ENCODE measurements at places on chromosomes 5 and 9.
A peak's percentile ranks its signal among the peaks of the same experiment; 100 is the strongest.

- no peak for DNase-seq
These were observed 147.1 kb downstream of the ENTREP1 start for GRCh38 chr9:69472101-69472620.

GRCh38 chr9:114180696-114181606 lies 25.6 kb downstream of the COL27A1 start:
- DNase-seq = no peak

GRCh38 chr5:166354332-166354731 lies 1937.1 kb upstream of the WWC1 start:
- peak; percentile 52 for DNase-seq

DNA sequence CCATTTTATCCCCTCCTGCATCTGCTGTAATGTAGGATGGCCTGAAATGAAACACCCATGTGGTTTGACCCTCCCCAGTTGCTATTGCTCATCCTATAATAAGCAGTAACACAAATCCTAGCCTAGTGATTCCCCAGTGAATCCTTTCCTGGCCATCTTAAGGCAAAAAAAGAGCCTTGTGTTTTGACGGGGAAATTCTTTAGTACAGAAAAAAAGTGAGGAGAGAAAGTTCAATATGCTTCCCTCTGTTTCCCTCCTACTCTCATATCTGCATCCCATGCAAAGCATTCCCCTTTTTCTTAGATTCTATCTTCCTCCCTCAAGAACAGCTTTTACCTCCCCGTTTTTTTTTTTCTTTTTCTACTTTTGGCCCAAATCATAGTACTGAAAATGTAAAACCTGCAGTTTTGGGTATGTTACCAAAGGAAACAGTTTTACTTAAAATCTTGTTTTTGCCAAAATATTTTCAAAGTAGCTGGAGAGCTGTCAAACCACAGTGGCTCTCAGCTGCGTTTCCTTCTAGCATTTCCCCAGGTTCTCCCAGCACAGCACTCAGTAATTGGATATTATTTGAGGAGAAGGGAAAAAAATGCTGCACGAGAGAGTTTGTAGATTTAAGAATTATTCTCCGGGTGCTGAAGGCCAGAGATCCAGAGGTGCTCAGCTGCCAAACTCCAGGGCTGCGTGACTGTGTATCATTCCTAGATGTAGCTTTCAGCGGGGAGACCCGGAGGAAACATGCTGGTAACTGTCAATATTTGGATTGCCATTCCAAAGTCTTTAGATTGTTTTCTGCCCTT lies 321.4 kb downstream of the NPR3 start:
- no peak for DNase-seq

GRCh38 chr5:11494340-11494739 lies 409.9 kb downstream of the CTNND2 start:
- DNase-seq = peak; percentile 20

DNA sequence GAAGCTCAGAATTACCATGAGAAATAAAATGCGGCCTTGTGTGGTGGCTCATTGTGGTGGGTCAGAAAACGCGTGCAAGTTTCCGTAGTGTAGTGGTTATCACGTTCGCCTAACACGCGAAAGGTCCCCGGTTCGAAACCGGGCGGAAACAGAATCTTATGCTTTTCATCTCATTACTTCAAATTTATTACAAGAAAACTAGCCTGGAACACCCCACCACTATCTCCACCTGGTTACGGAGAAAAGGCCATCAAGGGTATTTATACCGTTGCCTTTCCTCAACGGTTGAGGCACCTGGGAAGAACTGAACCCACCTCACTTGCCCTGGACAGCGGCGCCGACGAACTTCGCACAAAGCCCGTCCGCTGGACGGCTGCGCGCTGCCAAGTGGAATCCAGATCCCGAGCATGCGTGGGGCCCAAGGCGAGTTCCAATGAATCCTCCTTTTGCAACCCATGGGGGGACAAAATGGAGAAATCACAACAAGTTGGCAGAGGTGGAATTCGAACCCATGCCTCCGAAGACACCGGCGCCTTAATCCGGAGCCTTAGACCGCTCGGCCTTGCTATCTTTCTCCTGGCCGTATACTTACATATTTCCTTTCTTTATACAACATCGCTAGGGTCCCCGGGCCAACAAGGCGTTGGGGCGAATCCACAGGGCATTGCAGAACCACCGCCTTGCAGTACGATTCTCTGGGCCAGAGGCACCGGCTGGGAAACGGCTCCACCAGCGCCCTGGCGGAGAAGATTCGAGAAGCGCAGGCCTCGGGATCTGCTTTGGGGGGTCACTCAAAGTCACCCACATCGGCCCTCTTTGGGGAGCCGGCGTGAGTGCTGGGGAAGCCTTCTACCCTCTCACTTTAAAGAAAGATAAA lies 16.9 kb downstream of the OR2V2 start:
- DNase-seq = no peak

DNA sequence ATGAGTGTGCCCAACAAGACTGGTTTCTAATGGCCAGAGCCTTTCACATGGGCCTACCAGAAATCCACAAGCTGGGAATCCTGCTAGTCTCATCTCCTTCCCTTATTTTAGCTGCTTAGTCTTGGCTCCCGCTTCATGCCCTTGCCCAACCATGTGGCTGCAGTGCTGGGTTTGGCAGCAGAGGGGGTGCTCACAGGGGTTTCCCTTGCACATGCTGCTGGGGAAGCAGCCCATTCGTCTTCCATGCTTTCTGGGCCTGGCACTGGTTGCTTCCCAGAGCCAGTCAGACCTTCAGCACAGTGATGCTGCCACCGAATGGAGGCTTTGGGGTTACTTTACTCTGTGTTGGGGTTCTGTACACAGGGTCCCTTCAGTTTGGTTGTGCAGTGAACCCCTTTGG lies 26.3 kb downstream of the SLC46A2 start:
- no peak for DNase-seq

- DNase-seq = no peak
These were observed 203.2 kb upstream of the IRX1 start for GRCh38 chr5:3392306-3392939.

- no peak for DNase-seq
These were observed 819 bp downstream of the LCN2 start for GRCh38 chr9:128149951-128150593.

- DNase-seq = no peak
These were observed 5.9 kb upstream of the LCN1 start for GRCh38 chr9:135515083-135515951.

GRCh38 chr9:114155263-114155994 lies at the start of gene COL27A1:
Gene COL27A1, plus strand, starts transcription at chr9:114155537. Its CDS starts 414 bp downstream, at chr9:114155951.
- peak; percentile 75 for DNase-seq

GRCh38 chr5:115666023-115666422 lies 40.2 kb upstream of the TMED7 start:
- no peak for DNase-seq

- DNase-seq = no peak
These were observed 80.2 kb downstream of the PTPN3 start for GRCh38 chr9:109417585-109418544.

GRCh38 chr9:83656032-83656680 lies 33.2 kb downstream of the IDNK start:
- DNase-seq = no peak

DNA sequence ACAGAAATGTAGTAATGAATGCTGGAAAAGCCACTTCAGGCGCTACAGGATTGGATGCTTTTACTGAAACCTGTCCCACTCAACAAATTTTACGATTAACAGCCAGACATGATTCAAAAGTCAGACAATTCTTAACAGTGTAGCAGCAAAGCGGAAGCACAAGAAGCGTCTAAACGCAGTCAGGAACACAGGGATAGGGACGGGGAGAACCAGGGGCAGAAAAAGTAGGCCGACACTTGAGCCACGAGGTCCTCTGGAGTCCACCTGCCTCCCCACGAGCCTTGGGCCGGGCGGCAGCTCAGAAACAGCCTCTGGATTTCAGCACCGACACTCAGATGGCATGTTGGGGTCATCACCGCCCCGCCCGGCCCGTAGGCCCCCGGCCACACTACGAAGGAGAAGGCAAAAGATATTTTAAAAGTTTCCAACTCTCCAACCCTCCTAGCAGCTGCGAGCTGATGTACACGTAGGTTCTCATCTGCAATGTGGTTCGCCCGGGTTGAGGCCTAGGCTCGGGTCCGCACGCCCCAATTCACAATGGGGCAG lies 615 bp downstream of the RACK1 start:
- no peak for DNase-seq

GRCh38 chr5:73451224-73452130 lies 2.9 kb upstream of the FOXD1 start:
- peak; percentile 57 for DNase-seq

- no peak for DNase-seq
These were observed 44.4 kb downstream of the FEM1C start for GRCh38 chr5:115500225-115500624.

GRCh38 chr5:132907161-132907560 lies 33.7 kb downstream of the LEAP2 start:
- no peak for DNase-seq

DNA sequence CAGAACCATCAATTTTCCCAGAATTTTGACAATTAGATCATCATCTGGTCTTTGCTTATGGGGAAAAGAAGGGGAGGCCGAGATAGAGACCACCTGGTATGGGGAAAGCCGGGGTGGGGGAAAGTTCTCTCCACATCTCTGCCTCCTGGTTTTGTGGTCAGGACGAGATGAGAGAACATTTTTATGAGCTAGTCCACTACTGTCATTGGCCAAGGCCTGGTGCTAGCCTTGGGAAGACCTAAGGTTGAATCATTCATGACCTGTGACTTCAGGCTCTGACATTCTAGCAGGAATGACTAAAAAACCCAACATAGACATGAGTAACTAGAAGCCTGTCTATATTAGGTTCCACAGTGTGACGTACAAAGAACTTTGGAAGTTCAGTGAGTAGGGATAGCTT lies 135.2 kb downstream of the PTTG1 start:
- DNase-seq = peak; percentile 53

GRCh38 chr9:134548185-134548584 lies 93.4 kb upstream of the COL5A1 start:
- no peak for DNase-seq

DNA sequence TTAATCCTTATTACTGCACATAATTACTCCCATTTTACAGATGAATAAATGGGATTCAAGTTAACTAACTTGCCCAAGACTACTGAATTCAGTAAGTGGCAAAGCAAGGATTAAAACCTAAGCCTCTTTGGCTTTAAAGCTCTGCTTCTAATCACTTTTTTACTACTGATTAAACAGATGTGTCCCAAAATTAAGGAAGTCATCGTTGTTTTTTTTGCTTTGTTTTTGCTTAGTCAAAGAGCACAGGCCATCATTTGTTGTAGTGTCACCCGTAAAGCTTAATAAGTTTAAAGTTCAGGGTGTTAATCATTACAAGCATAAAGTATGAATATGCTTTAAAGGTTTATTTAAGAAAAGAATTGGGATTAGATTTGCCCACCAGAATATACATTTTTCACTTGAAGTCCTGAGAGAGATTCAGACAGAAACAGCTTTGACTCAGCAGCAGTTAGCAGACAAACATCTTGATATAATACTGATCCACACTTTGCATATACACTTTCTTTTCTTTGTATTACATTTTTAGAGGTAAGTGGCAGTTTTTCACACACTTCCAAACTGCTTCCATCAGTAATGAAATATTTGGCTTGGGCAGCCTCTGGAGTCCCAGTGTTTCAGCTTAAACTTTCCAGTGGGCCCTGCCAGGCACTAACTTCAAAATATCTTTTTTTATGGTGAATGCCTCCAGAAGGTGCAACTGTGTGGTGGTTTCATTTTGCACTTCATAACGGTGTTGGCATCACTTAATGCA lies 52.7 kb downstream of the PIK3R1 start:
- DNase-seq = no peak

DNA sequence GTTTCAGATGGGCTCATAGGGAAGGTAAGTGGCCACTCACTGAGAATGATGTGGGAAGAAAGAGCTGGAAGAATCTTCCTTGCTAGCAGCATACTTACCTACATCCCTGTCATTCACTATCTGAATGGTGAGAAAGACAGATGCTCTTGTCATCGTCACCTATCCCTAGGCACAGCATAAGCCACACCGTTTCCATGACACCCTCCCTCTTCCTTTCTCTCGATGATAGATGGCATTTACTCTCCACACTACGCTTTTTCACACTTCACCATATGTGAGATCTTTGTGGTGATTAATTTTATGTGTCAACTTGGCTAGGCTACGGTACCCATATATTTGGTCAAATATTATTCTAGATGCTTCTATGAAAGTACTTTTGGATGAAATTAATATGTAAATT lies 44.4 kb upstream of the FER start:
- no peak for DNase-seq

GRCh38 chr9:117448066-117448465 lies 33.2 kb upstream of the ASTN2 start:
- DNase-seq = no peak
